ENCODE measurements at places on chromosomes 2 and 18.

- no peak for DNase-seq
These were observed 108.6 kb upstream of the CNTNAP5 start for GRCh38 chr2:123916531-123916930.

GRCh38 chr2:225471482-225471881 is 72.0 kb downstream of the NYAP2 start:
- no peak for DNase-seq

GRCh38 chr2:75800456-75800855 is 89.7 kb upstream of the GCFC2 start:
- DNase-seq = no peak

DNA sequence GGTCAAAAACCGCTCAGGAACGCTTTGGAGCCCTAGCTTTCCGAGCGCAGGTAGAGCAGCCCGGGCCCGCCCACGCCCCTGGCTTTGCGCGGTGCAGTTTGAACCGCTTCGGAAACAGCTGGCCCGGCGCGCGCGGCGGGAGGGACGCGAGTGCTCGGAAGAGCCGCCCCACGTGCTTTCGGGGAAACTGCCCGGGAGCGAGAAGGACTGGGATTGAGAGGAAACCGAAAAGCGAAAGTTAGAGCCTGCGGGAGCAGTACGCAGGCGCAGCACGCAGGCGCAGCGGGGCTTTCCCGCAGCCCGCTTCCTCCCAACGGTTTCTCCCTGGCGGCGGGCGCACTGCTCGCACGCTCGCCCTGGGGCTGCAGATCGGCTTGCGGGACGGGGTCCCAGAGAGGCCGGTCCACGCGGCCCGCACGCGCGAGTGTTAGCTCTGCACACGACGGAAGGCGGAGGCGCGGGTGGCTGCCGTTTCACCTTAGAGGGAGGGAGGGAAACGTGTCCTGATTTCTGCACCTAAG is 6.3 kb upstream of the STAT1 start:
- DNase-seq = peak; percentile 97

DNA sequence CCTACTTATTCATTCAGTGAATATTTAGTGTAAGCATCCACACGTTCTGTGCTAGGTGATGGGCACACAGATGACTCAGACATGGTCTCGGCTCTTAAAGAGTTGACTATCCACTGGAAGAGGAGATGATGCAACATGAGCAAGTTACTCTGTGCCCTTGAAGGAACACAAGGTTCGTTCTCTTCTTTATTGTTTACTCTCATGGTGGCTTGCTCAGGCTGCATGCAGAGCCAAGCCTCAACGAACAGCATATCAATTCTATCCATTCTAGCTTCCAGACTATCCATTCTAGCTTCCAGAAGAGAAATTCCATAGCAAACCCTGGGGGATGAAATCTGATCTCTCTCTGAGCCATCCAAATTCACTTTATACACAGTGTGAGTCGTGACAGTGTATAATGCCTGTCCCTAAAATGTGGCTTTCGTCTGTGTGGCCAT is 68.1 kb upstream of the CTAGE1 start:
- DNase-seq = no peak

DNA sequence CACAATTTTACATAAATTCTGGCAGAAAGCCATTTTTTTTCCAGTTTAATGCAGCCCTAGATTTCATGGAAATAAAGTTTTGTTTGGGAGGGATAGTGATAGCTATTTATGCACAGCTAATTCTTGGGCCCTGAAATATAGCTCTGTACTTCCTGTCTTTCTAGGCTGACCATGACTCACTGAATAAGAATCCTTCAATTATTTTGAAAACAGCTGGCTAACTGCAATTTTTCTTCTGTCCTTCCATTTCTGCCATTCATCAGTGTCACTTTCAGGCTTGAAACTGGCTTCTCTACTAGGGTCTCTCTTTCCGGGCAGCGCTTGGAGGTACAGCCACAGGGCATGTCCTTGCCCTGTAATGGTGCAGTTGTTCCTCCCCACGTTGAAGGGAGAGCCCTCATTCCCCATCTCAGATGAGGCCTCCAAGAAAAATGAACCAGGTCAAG is 97.1 kb upstream of the TMEM178A start:
- DNase-seq = no peak

DNA sequence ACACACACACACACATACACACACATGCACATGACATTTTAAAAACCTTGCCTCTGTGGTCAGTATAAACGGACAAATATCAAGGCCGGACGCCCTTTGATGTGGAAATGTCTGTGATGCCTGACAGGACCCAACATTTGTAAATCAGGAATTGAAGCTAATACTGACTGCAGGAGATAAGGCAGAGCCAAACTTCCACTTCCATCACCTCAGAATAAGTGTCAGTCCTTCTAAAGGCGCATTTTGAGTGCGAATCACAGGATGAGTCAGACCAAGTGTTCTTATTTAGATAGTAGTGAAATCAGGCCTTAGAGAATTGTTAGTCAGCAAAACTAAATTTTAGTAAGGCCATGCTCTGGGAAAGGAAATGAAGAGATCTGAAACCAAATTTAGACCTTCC is 211.7 kb upstream of the LRATD1 start:
- DNase-seq = no peak

DNA sequence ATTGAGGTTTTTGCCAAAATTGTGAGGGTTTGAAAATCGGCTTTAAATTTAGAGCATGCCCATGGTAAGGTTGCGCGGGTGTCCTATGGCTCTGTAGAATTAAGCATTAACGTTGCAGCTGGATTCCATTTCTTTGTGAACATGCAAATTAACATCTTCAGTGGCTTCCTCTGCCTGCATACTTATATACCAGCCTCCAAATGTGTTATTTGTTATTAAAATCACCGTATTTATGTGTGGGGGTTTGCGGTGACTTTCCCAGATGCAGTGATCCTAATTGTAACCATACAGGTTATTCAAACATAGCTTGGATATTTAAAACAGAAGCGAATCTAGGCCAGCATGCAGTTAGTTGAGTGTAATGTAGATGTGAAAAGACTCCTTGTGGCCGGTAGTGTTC is 80.2 kb downstream of the TGOLN2 start:
- no peak for DNase-seq

DNA sequence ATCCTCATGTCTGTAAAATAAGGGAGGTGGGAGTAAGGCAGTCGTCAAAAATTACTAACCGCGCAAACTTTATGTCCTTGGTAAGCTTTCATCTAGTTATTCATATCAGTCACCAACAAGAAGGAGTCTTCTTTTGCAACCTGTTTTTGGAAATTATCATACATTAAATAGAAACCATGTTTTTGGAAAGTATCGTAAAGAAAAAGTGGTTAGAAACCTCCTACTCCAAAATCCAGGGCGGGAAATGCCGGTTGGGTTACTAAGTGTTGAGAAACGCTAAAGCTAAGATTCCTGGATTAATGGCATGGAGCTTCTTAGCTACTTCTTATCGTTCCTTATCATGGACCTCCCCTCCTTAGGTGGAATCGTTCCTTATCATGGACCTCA is 778 bp downstream of the BBS5 start:
- DNase-seq = no peak

- no peak for DNase-seq
These were observed 109.4 kb downstream of the ZNF516 start for GRCh38 chr18:76385681-76385975.

DNA sequence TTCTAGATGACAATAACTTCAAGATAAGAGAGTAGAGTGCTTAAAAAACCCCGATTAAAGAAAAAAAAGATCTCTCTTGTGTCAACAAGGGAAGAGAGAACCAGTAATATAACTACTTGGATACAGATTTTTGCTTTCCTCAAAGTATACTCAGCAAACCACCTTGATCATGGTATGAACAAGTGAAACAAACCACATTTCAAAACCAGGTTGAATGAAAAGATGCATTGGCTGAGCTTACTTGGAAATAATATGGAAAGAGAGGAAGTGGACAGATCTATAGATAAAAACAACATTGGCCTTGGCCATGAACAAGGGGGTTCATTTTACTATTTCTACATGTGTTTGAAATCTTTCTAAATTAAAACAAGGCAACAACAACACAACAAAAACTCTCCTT is 50.1 kb downstream of the ATP8B1 start:
- no peak for DNase-seq

- no peak for DNase-seq
These were observed 81.3 kb upstream of the SETBP1 start for GRCh38 chr18:44599412-44599811.

- DNase-seq = no peak
These were observed 123.1 kb downstream of the EIPR1 start for GRCh38 chr2:3254442-3254941.

- DNase-seq = no peak
These were observed 936.1 kb upstream of the ACVR2A start for GRCh38 chr2:146908776-146909175.

- peak; percentile 94 for DNase-seq
These were observed 83.7 kb downstream of the LPIN1 start for GRCh38 chr2:11829947-11830707.

- no peak for DNase-seq
These were observed 137.0 kb upstream of the HS6ST1 start for GRCh38 chr2:128455721-128456050.

Data from bone marrow (tissue), 2 donors.